ENCODE measurements at places on chromosomes 2 and 18.

GRCh38 chr18:55322178-55322735 lies 265.7 kb downstream of the TCF4 start:
- DNase-seq = peak; percentile 95

DNA sequence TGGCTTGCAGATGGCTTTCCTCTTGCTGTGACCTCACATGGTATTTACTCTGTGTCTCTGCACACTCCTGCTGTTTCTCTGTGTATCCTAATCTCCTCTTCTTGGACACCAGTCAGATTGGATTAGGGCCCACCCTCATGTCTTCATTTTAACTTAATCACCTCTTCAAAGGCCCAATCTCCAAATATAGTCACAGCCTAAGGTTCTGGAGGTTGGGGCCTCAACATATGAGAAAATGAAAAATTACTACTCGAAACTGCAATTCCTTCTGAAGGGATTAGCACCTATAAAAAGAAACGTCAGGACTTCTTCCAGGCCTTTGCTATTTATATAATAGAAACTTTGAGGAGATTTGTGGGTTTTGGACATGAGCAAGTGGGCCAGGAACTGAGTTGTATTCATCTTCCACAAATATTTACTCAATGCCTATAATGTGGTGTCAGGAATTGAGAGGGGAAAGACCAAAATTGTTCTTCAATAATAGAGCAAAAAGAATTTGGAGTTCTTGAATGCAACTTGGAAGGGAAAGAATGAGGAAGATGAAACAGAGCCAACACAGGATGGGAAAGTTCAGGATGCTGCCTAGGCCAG lies 270.0 kb upstream of the FN1 start:
- DNase-seq = no peak

GRCh38 chr2:10287761-10288160 lies 14.9 kb upstream of the HPCAL1 start:
- DNase-seq = no peak

DNA sequence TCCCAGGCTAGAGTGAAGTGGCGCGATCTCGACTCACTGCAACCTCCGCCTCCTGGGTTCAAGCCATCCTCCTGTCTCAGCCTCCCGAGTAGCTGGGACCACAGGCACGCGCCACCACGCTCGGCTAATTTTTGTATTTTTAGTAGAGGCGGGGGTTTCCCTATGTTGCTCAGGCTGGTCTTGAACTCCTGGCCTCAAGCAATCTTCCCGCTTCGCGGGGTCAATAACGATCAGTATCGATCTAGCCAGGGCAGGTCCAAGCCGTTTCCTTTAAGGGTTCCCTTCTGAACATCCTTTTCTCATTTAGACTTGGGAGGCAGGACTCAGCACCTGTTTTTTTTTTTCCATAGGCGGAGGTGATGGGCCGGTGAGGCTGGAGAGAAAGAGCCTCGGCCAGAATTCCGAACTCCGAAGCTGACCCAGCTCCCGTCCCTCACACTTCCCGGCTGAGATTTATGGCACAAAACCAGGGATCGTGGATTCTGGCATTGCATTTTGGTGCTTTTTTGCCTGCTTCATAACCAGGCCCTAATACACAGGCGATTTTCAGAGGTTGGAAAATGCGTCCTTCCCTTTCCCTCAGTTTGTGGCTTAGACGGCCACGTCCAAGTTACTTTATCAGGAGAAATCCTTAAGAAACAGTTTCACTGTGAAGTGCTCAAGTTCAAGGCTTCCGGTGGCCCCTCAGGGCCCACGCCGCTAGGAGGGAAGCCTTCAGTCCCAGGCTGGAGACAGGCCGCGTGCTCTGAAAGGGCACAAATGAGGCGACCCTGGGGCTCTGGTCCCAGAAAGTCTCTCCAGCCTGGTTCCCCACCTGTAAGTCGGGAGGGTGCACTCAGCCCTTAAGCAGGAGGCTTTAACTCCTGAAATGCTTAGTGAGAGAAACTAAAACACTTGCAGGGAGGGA lies 998 bp upstream of the SLC66A3 start:
- DNase-seq = no peak

- no peak for DNase-seq
These were observed 45.4 kb downstream of the RABL2A start for GRCh38 chr2:113672326-113672932.

- no peak for DNase-seq
These were observed 208.5 kb upstream of the ZSWIM2 start for GRCh38 chr2:187057466-187057865.

- DNase-seq = no peak
These were observed 3.7 kb upstream of the MEIS1 start for GRCh38 chr2:66431274-66431642.

- no peak for DNase-seq
These were observed 241.8 kb downstream of the STK39 start for GRCh38 chr2:168005586-168005985.

DNA sequence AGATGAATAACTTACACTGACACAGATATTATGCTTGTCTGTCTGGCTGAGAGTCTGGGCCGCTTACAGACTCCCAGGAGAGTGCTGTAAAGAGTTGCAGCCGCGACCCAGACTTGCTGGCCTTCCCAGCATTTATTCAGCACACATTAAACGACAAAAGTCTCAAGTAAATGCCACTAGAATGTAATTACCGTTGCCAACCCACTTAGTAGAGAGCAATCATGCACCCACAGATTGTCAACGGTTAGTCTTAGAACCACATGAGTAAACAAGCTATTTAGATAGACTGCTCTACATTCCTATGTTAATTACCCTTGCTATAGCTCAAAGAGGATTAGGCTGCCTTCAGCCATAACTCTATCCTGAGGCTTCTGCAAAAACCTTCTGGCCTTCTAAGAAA lies 47.8 kb upstream of the C2orf74 start:
- DNase-seq = no peak

DNA sequence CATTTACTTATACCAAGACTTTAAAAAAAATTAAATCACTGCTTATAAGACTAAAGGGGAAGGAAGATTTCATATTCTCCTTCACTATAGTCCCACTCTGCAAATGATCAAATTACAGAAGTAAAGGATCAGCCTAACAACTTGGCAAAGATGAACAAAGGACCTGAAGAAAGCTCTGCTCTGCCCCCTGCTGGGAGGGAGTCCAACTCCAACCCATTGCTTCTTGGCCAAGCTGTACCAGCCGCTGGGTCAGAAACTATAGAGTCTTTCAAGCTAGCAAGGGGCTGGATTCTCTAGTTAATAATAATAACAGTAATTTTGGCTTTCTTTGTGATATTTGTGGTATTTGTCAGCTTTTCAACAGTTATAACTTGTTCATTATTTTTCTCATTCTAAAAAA lies 927.0 kb upstream of the CRIM1 start:
- DNase-seq = peak; percentile 10

DNA sequence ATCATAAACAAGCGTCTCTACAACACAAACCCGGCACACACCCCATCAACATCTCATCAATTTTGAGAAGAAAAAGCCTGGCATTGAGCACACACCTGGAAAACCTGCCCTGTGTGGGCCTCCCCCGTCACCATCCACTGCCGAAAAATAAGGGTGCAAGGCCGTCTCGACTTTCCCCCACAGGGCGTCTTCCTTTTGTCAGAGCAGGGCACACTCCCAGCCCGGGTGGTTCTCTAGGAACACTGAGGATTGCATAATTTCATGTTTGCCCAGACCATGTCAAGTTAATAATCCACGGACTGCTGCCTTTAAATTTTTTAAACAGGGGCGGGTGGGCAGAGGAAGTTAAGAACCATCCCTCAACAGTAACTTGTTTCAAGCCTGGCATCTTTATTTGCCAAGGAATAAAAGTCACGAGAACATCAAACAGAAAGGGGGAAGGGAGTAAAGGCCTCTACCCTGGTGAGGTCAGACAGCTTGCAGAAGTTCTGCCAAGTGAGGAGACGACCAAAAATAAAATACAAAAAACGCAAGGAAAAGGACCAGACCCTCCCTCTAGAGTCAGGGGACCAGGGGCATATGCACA lies 2.1 kb downstream of the TFCP2L1 start:
- DNase-seq = no peak

GRCh38 chr2:148124271-148124670 lies 103.4 kb downstream of the MBD5 start:
- no peak for DNase-seq

GRCh38 chr2:223560749-223561435 lies 41.3 kb downstream of the SCG2 start:
- DNase-seq = no peak

- no peak for DNase-seq
These were observed 487.2 kb downstream of the DCDC2C start for GRCh38 chr2:4190548-4190947.

- DNase-seq = no peak
These were observed 147.4 kb downstream of the SOX11 start for GRCh38 chr2:5839550-5839949.

- no peak for DNase-seq
These were observed 261.7 kb downstream of the SATB2 start for GRCh38 chr2:199195927-199196502.

- DNase-seq = peak; percentile 39
These were observed 481 bp downstream of the BCL11A start for GRCh38 chr2:60552851-60553494.

GRCh38 chr2:107202962-107203591 lies 317.1 kb upstream of the ST6GAL2 start:
- DNase-seq = no peak

Measured in adipocyte (in vitro differentiated cells).